NCI-H187 (cell line): ENCODE measurements at places on chromosomes 5 and 9.

- DNase-seq, result no peak
Measured at GRCh38 chr5:78792345-78793055, 143.9 kb upstream of the LHFPL2 start.

GRCh38 chr5:156522651-156523529 is 195.9 kb downstream of the SGCD start:
- no peak for DNase-seq

- no peak for DNase-seq
Measured at GRCh38 chr5:35990941-35991611, at the start of gene UGT3A1. Gene UGT3A1, minus strand, starts transcription at chr5:35991390. Its CDS starts 150 bp downstream, at chr5:35991240.

GRCh38 chr9:18036422-18037187 is 437.3 kb upstream of the ADAMTSL1 start:
- no peak for DNase-seq

DNA sequence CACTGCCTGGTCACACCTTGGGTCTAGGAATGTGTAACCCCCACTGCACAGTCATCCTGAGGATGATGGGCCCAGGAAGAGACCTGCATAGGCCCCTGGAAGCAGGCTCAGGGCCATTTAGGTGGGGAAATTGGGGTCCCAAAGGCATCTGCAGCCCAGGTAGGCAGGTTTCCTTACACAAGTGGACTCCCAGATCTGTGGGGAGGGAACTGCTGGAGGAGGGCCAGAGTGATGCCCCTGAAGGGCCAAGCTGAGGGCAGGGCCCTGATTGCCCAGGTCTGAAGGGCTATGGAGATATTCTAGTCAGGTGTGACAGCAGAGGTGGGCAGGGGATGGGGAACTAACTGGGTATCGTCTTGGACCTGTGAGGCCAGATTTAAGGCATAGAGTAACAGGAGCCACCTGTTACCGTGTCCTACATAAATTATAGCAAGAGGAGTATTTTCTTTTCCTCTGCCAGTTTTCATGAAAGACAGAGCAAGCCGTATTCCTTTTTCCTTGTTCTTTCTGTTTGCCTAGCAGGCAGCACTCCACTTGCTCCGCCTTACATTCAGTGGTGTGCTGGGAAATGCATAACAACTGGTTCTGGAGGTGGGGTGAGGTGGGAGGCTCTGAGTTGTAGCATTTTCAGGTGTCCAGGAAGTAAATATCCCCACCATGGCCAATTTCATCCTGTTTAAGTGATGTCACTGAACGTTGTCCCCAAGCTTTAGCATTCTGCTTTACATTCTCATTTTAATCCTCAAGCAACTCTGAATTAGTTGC is 41.3 kb downstream of the PPARGC1B start:
- no peak for DNase-seq

- no peak for DNase-seq
Measured at GRCh38 chr5:2459251-2459650, 292.2 kb downstream of the IRX2 start.
